Chondrocyte (in vitro differentiated cells): ENCODE measurements at places on chromosomes 12 and 14. TPM values are rescaled to one million over a fixed set of nuclear protein-coding genes. Genes with fewer than 3 reads are reported as not detected.

DCN gene
- total RNA-seq: 723 to 2,473 TPM (median 743 TPM) in 3 replicates

DNA sequence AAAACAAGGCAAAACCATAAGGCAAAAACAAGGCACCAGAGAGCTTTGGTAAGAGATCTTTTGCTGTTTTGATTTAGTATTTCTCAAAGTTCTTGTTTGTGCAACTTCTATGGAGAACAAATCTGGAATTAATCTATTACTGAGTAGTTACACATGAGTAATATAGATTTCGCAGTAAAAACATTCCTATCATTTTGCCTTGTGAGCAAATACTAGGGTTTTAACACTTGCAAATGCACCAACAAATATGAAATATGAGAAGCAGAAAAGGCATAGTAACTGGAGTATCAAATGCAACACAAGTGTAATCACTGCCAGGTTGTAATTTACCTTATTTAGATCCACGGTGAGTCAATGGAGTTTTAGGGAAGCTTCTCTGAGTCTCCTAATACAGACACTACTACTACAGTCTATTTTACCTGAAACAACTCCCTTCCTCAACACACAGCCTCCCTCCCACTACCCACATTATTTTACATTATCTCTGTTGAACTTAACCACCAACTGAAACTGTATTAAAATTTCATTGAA, 324.1 kb downstream of the FLRT2 start:
- H3K27me3 ChIP-seq: no peaks in the 10 kb centered on the region
- H3K4me3 ChIP-seq: no peak overlapping the region
- DNase-seq: no peak

GRCh38 chr12:33771889-33772288, 250.4 kb upstream of the ALG10 start:
- H3K4me1 ChIP-seq: no peaks in the 10 kb centered on the region
- no peak overlapping the region for H3K4me3 ChIP-seq
- DNase-seq: no peak
- H3K27me3 ChIP-seq: no peaks in the 10 kb centered on the region

SERPINA12 gene
- total RNA-seq: not detected in 3 replicates

DNA sequence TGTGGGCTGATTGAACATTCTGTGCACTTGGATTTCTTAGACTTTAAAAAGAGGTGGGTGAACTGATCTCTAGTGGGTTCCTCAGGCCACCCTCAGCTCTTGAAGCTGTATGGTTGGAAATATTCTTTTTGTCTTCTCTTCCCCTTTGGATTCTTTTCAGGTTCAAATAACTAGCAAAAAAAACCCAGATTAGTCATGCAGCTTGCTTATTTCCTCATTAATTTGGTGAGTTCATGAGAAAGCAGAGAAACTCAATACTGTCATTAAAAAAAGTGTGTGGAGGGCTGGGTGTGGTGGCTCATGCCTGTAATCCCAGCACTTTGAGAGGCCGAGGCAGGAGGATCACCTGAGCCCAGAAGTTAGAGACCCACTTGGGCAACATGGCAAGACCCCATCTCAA, 183.4 kb downstream of the ESR2 start:
- DNase-seq: no peak
- peaks cover 13% of the 10 kb centered on the region for H3K4me1 ChIP-seq
- no peaks in the 10 kb centered on the region for H3K36me3 ChIP-seq
- no peak overlapping the region for H3K27ac ChIP-seq

GRCh38 chr12:58570411-58570810, 349.9 kb downstream of the LRIG3 start:
- peak overlapping the region; percentile 27 for H3K27ac ChIP-seq
- no peak overlapping the region for H3K4me3 ChIP-seq
- H3K4me1 ChIP-seq: peaks cover 58% of the 10 kb centered on the region
- H3K36me3 ChIP-seq: no peaks in the 10 kb centered on the region
- H3K27me3 ChIP-seq: no peaks in the 10 kb centered on the region

CEP290 gene
- total RNA-seq: 15.0 to 20.6 TPM (median 16.9 TPM) in 3 replicates

DNA sequence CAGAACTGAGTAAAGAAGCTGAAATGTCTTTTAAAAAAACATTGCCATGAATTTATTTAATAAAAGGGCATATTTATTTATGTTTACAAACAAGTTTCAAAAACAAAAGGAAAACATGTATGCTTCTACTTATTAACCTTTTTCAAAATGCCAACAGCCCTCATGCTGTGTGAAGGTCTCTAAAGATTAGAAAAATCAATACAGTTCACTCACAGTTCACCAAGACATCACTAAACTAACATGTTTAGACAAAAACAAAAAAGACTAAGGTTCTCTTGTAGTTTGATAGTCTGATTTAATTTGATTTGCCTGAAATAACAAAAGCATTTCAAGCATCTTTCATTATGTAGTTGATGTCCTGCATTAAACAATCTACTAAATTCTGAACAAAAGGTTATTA, 63.9 kb upstream of the POC1B start:
- no peak overlapping the region for H3K4me3 ChIP-seq
- peaks cover 10% of the 10 kb centered on the region for H3K36me3 ChIP-seq
- no peak overlapping the region for H3K27ac ChIP-seq
- H3K27me3 ChIP-seq: no peaks in the 10 kb centered on the region

GRCh38 chr12:73656375-73656774, 881.3 kb upstream of the ATXN7L3B start:
- no peaks in the 10 kb centered on the region for H3K4me1 ChIP-seq
- DNase-seq: no peak
- H3K36me3 ChIP-seq: no peaks in the 10 kb centered on the region
- no peaks in the 10 kb centered on the region for H3K27me3 ChIP-seq
- H3K4me3 ChIP-seq: no peak overlapping the region

DNA sequence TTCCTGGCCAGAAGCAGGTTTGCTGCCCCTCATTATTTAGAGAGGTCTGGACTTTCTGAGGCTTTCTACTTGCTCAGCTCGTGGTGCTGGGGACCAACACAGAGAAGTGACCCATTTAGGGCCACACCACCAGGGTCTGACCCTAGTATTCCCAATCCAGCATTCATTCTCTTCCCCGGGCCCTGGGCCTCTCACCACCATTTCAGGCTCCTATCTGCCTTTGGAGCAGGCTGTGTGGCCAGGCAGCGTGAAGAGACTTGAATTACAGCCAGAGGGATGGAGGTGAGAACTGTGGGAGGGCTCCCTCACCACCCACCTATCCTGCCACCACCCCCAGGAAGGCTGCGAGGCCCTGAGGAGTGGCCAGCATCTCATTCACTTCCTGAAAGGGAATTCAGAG, 24.6 kb downstream of the FAM222A start:
- no peak overlapping the region for H3K27ac ChIP-seq
- no peak overlapping the region for H3K4me3 ChIP-seq
- H3K36me3 ChIP-seq: no peaks in the 10 kb centered on the region
- peaks cover 14% of the 10 kb centered on the region for H3K4me1 ChIP-seq
- DNase-seq: peak; percentile 41

DNA sequence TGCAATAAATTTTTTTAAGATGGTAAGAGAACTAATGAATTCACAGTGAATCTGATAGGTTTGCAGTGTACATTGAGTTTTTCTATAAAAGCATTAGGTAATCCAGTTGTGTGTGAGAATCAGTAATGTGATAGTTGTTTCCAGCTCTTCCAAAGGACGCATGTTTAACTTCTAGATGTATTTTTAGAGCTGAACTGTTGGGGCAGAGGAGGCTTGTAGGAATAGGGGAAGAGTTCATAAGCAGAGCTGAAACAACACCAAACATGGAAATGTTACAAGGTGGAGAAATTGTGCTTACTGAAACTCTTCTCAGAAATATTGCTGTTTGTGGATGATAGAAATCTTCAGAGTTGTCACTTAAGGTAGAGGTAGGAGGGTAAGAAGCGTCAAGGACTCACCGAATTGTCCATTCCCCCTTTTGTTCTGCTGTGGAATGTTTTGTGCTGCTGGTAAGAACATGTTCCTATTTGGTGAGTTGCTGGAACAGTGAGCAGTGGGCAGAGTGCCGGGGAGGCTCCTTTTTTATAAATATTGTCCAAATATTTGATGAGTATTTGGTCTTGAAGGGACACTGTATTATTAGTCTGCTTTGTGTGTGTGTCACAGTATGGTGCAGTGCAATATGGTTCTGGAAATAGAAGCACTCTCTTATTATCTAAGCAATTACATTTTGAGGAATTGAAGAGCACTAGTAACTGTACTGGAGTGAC, 76.7 kb downstream of the ANO6 start:
- peak overlapping the region; percentile 78 for H3K27ac ChIP-seq
- no peaks in the 10 kb centered on the region for H3K27me3 ChIP-seq
- no peak for DNase-seq
- H3K4me3 ChIP-seq: peak overlapping the region; percentile 33

ZNF605 gene
- total RNA-seq: 17.1 to 26.3 TPM (median 18.1 TPM) in 3 replicates

DNA sequence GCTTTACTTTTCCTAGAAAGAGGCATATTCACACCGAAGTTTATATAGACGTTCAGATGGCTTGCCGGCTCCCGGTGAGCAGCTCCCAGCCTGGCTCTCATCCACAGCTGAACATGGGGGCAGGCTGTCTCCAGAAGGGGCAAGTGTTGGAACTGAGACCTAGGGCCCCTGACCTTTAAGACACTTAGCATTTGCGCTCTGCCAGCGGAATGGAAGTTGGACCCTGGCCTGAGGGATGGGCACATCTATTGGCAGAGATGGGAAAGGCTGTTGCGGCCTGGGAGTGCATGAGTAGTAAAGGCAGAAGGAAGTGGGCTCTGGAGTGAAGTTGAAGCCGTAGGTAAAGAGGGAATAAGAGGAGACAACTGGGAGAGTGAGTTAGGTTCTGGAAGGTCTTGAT, 54.2 kb upstream of the TSPAN9 start:
- H3K27me3 ChIP-seq: no peaks in the 10 kb centered on the region
- H3K4me1 ChIP-seq: no peaks in the 10 kb centered on the region
- no peak overlapping the region for H3K4me3 ChIP-seq
- DNase-seq: no peak
- H3K36me3 ChIP-seq: peaks cover 25% of the 10 kb centered on the region
- H3K27ac ChIP-seq: no peak overlapping the region

- no peaks in the 10 kb centered on the region for H3K27me3 ChIP-seq
- H3K4me1 ChIP-seq: peaks cover 20% of the 10 kb centered on the region
- no peak for DNase-seq
- no peaks in the 10 kb centered on the region for H3K36me3 ChIP-seq
- no peak overlapping the region for H3K4me3 ChIP-seq
- no peak overlapping the region for H3K27ac ChIP-seq
Observed at GRCh38 chr12:58206876-58207275, 265.5 kb downstream of the ATP23 start.

DNA sequence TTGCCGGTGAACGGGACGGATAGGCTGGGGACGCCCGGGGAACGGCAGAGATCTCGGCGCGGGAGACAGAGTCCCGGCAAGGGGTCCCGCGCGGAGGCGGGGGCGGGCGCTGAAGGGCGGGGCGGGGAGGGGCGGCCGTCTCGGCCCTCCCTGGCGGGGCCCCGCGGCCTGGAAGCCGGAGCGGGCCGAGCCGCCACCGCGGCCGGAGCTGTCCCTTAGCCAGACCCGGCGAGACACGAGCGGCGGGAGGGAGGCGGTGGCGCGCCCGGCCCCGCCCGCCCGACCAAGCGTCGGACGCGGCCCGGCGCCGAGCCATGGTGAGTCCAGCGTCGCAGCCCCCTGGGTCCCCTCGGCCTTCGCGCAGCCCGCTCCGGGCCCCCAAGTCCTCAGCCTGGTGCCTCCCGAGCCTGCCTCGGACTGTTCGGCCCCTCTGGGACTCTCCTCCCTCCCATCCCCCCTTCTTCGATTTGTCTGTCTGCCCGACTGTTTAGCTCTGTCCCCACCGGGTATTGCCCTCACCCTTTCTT, at the start of gene ARHGEF40:
Gene ARHGEF40 (plus strand): TSS at position 222 of the 527 bp plus-strand sequence. CDS start 93 bp downstream, at position 315.
- no peaks in the 10 kb centered on the region for H3K27me3 ChIP-seq
- H3K36me3 ChIP-seq: peaks cover 12% of the 10 kb centered on the region
- peak within 1 kb of the TSS; percentile 98 for H3K27ac ChIP-seq
- no peak for DNase-seq

ENO2 gene
- total RNA-seq: 22.2 to 60.8 TPM (median 58.6 TPM) in 3 replicates

KLHL28 gene
- total RNA-seq: 20.5 to 24.2 TPM (median 23.2 TPM) in 3 replicates

- H3K4me3 ChIP-seq: no peak overlapping the region
- H3K27ac ChIP-seq: no peak overlapping the region
- H3K27me3 ChIP-seq: peaks cover 22% of the 10 kb centered on the region
- H3K4me1 ChIP-seq: no peaks in the 10 kb centered on the region
- DNase-seq: no peak
- no peaks in the 10 kb centered on the region for H3K36me3 ChIP-seq
Observed at GRCh38 chr12:84435682-84436081, 476.9 kb downstream of the SLC6A15 start.

DNA sequence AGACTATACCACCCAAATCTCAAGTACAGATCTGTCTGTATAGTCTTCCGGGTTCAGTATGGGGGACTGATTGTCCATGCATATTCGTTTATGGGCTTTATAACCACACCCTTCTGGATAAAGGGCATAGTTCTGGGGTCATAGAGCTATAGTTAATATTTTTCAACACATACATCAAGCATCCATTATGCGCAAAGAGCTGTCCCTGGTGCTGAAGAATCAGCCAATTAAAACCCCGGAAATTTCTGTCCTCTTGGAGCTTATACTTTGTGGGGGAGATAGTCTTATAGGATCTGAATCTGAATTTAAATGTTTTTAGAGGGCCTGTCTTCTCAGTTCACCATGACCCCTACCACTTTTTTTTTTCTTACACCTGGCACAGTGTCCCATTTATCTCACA, 256.7 kb downstream of the SUDS3 start:
- no peak for DNase-seq
- H3K4me3 ChIP-seq: no peak overlapping the region
- no peaks in the 10 kb centered on the region for H3K4me1 ChIP-seq
- no peaks in the 10 kb centered on the region for H3K27me3 ChIP-seq

DNA sequence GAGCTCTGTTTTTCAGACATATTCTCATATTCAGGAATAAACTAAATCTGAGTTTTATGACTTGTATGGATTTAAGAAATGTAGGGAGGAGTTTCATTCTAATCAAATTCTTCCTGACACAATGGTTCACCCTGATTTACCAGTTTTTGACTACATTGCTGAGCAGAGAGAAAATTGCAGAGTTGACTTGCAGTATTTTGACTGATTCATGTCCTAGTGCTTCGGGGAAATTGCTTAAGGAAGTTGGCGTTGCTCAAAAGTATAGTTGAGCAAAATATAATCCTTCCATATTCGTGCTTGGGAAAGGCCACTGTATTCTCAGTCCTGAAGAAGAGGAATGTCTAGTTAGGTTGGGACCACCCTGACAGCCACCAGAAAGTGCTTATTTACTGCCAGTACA, 1.3 kb upstream of the TWF1 start:
- no peak overlapping the region for H3K4me3 ChIP-seq
- peaks cover 3% of the 10 kb centered on the region for H3K36me3 ChIP-seq
- H3K27ac ChIP-seq: no peak overlapping the region
